Stimulated activated CD8-positive, alpha-beta memory T cell treated with anti-CD3 and anti-CD28 coated beads, Interleukin-7, amount 100 ng/mL, for 1 hour (primary cell): ENCODE measurements at places on chromosomes 12 and 14.

DNA sequence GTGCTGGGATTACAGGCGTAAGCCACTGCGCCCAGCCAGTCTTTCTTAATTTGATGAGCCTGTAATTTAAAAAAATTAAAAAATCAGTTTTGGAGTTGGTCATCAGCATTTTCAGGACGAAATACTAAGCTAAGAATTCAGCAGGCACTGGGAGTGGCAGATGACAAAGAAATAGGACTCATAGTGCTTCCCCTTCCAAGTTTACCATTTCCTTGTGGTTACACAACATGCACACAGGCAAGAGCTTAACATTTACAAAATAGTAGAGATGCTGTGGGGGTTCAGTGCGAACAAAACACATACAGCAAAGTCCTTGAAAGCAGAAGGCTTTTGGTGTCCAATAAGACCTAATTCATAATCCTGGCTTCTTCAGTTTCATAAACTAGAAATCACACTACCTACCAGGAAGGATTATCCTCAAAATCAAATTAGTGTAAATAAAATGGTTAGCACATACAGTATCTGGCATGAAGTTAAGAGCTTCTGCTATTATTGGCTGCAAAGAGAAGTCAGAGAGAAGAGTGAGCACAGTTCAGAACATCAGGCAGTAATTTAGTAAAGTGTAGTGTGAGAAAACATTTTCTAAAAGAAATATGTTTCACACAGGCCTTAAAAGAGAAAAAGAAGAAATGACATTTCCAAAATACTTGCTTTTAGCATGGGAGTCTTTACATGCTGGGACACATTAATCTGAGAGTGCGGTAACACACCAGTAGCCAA lies 22.2 kb upstream of the KIF21A start:
- no peak for DNase-seq

GRCh38 chr14:67373347-67373746 lies 13.2 kb downstream of the EIF2S1 start:
- no peak for DNase-seq

DNA sequence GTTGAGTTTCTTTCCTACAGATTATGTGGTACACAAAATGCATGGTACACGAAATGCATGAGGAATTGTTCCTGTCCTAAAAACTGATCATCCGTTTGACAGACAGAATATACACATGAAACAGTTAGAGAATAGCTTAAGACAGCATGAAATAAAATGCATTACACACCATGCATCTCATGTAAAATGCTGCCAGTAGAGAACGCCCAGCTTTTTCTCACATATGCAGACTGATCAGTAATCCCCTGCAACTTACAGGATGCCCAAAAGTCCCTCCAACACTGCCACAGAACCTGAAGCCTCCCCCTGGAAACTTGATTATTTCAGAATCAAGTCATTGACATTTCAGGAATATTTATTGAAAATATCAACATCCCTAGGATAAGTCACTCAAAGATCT lies 24.0 kb downstream of the IFNG start:
- DNase-seq, result no peak

GRCh38 chr12:7142809-7143465 lies 12.8 kb downstream of the CLSTN3 start:
- no peak for DNase-seq

GRCh38 chr12:43501703-43502102 lies 50.3 kb downstream of the ADAMTS20 start:
- DNase-seq, result no peak

GRCh38 chr12:92603741-92604432 lies 98.9 kb upstream of the PLEKHG7 start:
- no peak for DNase-seq

DNA sequence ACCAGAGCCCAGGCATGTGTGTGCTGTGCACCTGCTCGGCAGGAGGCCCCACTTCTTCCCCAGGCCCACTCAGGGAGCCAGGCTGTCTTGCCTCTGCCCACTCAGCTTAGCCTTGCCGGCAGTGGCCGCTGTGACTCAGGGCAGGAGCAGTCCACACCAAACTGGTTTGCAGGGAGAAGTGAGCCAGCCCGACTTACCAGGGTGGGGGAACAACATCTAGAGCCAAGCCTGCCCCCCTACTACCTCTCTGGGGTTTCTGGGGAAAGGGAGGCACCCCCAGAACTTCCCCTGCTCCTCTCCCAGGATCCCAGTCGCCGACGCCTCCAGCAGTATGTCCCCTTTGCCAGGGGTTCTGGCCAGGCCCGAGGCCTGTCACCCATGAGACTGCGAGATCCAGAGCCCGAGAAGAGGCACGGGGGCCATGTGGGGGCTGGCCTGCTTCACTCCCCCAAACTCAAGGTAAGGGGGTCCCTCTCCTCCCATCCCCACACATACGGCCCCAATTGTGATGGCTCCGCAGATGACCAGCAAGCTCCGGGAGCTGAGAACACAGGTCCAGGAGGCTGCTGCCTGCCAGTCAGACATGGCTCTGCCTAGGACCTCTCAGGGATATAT lies 3.0 kb downstream of the PLEKHG6 start:
- no peak for DNase-seq

DNA sequence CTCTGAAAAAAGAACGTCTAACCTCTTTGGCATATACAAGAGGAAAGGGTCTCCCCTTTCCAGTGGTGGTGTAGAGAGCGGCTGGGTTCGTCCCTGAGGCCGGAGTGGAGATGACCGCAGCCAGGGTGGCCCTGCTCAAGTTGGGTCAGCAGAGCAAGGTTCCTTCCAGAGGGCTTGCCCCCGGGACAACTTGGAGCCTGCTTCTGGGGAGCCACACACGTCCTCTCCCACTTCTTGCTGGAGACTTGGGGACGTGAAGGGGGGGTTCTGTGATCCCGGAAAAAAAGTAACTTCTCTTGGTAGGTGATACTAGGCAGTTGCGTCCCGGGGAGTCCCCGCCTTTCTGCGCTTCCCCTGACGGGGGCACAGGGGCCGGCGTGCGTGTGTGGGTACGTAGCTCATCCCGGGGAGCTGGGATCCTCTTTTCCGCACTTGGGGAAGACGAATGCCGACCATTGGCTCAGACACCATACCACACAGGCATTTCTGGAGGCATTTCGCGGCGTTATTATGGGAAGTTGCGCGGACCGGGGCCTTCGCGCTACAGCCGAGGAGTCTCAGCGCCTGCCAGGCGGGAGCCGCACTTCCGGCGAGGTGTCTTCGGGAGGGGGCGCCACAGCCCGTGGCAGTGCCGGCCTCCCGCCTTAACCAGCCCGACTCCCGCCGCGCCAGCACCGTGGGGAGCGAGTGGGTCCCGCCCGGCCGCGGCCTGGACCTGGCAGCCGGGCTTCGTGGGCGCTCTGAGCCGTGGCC lies 14.8 kb upstream of the PAX9 start:
- no peak for DNase-seq

GRCh38 chr12:45302621-45303369 lies 86.9 kb downstream of the ANO6 start:
- DNase-seq, result no peak

DNA sequence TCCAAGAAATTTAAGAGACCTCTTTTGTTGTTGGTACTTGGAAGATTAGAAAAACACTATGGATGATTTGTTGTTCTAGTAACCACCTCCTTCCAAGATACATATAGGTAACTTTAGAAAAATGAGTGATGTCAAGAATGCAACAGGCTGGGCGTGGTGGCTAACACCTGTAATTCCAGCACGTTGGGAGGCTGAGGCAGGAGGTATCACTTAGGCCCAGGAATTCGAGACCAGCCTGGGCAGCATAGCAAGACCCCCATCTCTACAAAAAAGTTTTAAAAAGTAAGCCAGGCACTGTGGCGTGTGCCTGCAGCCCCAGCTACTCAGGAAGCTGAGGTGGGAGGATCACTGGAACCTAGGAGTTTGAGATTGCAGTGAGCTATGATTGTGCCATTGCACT lies 97.8 kb downstream of the PCNX1 start:
- no peak for DNase-seq

DNA sequence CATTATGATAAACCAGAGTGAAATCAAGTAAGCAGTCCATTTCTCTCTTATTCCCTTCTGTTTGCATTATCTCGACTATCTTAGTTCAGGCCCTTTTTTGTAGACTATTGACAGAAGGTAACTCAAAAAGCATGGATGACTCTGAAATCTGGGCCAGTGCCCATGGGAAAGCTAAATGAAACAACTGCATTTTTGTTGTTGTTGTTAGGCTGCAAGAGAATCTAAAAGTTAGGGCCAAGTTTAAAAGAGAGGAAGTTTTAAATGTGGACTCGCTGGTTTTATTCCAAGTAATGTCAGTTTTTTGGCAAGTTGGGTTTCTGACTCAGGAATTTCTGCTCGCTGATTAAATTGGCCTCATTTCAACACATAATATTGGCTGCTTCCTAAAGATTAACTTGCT lies 201.1 kb downstream of the PIK3C2G start:
- DNase-seq, result no peak

- no peak for DNase-seq
These were observed 70.5 kb downstream of the TRIM9 start for GRCh38 chr14:51024377-51024776.

- DNase-seq, result no peak
These were observed 47.0 kb downstream of the TMEM132C start for GRCh38 chr12:128313931-128314330.

GRCh38 chr12:16198884-16199283 lies 78.6 kb downstream of the SLC15A5 start:
- no peak for DNase-seq

- DNase-seq, result no peak
These were observed 111.2 kb downstream of the CHST11 start for GRCh38 chr12:104567832-104568486.

DNA sequence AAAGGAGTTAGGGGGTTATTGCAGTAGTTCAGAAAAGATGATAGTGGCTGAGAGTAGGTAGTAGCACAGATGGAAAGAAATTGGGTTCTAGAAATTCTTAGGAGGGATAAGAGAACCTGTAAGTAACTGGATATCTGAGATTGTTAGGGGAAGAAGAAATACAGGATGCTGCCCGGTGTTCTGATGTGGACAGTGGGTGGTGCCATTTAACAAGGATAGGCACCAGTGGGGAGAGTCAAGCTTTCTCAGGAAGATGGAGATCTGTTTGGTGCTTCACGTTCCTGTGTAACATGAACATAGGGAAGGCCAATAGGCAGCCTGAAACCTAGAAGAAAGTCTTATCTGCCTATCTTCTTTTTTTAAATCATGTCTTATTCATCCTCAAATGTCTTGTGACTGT lies 245.9 kb downstream of the NPAS3 start:
- no peak for DNase-seq

- DNase-seq, result no peak
These were observed 16.3 kb upstream of the HIF1A start for GRCh38 chr14:61678975-61679374.

GRCh38 chr12:113083863-113084435 lies 27.4 kb downstream of the DTX1 start:
- no peak for DNase-seq

DNA sequence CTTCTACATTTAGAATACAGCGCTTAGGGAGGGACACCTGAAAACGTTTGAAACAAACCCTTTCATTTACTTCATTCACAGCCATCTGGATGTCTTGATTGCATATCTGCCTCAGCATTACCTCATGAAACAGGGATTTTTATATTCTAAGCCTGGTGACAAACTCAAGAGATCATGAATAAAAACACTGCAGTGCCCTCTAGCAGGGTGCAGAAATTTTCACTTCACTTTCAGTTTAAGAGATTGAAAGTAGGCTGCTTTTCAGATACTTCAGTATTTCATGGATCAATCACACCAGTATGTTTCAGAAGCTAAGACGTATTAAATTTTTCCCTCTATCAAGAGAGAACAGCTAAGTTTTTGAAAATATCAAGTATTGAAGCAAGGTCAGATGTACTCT lies 467.8 kb downstream of the MDGA2 start:
- no peak for DNase-seq

DNA sequence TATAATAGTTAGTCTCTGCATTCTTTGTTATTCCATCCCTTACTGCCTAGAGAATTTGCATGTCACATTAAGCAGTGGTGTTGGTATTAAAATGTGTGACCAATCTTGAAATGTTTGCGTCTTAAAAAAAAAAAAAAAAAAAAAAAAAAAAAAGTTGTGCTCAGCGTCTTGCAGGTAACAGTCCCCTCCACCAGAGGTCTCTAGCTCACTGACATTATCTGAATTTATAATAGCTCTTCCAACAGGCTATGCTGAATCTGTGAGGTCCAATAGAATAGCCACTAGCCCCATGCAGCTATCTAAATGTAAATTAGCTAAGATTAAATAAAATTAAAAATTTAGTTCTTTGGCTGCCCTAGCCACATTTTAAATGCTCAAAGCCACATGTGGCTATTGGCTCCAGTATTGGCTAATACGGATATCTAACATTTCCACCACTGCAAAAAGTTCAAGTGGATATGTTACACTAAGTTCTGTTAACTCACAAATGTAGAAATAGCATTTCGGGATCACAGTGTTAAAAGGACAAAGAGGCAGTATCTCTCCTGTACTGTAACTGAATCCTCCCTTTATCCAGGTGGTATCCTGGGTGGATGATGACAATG lies 28.7 kb downstream of the NKX2-8 start:
- DNase-seq, result no peak

DNA sequence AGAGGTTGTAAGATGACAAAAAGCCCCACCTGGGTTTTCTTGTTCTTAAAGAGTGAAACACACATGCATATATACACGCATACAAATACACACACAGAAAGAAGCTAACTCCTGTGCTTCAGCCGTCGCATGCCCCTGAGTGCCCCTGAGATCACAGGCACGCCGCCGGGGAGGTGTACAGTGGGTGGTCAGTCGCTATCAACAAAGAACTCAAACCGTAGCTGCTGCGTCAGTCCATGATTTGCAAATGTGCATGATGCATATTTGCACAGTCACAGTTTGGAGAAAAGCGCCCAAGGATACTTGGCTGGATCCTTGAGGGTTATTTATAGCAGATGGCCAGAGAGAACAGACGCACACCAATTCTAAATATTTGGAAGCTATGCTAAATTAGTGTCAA lies 206.9 kb downstream of the TMEM132D start:
- no peak for DNase-seq

DNA sequence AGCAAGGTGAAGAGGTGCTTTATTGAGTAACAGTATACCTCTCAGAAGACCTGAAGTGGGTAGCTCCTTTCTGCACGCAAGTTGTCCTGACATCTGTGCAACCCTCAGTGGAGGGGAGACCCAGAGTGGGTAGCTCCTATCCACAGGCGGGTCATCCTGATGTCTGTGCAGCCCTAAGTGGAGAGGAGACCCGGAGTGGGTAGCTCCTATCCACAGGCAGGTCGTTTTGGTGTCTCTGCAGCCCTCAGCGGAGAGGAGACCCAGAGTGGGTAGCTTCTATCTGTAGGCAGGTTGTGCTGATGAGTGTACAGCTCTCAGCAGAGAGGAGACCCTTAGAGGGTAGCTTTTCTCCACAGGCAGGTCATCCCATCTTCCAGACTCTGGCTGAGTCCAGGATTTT lies 45.1 kb upstream of the PRPF39 start:
- DNase-seq, result no peak

GRCh38 chr12:2076196-2076570 lies 23.4 kb downstream of the CACNA1C start:
- DNase-seq, result no peak
